ENCODE measurements at places on chromosomes 7 and 10.

DNA sequence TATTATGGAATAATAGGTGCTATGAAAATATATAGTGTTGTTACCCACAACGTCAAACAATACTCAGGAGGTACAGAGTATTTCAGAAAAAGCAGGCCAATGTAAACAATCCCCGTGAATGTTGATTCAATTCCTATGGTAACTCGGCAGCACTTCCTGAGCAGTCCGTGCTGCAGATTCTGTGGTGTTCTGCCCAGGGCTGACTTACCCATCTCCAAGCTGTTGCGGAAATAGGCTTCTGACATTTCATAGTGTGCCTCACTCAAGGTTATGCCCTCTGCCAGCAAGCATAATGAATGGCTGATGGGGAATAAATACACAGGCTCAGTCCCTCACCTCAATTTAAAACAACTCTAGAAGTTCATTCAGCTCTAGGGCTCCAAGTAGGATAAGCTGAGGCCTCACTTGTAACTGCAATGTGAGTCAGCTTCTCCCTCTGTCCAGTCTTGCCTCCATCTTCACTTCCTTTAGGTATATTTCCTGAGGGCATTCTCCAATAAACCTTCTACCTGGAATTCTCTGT is 177.6 kb downstream of the GNAI1 start:
- no peak for DNase-seq

DNA sequence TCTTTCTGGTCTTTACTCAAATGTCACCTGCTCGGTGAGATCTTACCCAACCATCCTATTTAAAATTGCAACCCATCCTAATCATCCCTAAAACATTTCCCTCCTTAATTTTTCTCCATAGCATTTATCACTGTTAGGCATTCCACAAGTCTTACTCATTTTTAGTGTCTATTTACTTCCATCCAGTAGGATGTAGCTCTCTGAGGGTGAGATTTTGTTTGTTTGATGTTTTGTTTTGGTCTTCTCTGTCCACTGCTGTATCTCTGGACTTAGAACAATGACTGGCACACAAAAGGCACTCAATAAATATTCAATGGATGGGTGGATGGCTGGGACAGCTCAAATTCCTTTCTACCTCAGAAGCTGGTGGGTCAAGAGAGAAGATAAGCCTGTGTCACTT is 15.8 kb upstream of the DUSP5 start:
- no peak for DNase-seq

DNA sequence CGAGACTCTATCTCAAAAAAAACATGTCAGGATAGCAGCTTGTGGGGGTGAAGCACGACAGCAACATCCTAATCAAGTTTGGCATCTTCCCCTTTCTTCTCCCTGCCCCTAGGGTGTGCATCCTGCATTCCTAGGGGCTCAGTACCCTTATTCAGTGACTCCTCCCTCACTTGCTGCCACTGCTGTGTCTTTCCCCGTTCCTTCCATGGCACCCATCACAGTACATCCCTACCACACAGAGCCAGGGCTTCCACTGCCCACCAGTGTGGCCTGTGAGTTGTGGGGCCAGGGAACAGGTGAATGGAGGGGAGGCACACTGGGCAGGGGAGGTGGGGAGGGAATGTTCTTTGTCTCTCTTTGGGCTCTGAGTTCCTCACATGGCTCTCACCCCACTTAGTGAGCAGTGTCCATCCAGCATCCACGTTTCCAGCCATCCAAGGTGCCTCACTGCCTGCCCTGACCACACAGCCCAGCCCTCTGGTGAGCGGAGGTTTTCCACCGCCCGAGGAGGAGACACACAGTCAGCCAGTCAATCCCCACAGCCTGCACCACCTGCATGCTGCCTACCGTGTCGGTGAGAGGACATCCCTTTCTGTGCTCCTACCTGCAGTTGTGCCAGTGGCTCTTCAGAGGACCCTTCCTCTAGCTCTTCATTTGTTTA is 11.4 kb downstream of the NDST2 start:
- DNase-seq, result no peak

GRCh38 chr10:23111517-23112286 is 16.3 kb downstream of the MSRB2 start:
- DNase-seq, result no peak

DNA sequence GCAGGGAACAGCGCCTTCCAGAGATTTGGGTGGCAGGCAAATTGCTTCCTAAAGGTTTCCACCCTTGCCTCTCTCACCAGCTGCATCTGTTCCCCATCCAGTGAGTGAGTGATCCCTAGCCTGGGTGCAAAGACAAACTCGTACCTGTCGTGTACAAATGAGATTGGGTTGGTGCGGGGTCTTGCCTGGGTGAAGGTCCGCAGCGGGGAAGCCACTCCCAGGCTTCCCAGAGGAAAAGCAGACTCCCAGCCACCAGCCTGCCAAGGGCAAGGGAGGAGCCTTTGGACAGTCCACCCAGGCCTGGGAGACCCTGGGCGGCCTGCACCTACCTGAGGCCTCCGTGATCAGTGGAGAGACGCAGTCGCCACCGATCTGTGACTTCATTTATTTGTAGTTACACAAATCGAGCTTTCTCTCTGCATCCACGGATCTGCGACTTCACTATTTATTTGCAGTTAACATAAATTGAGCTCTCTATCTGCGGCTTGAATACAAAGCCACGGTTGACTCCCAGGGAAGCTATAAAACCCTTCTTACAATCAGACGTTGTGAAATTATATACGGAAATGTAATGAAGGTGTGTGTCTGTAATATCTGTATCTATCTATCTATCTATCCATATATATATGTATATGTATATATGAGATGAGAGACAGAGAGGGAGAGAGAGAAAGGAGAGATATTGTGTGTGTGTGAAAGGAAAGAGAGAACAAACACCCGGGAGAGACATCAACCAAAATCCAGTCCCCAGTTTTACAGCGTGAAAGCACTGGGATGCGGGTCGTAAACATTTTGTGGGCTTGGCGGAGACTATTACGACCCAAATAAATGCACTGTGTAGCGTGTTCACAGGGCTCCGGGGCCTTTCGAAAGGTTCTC is 3.0 kb upstream of the HOXA7 start:
- no peak for DNase-seq

- no peak for DNase-seq
Observed at GRCh38 chr10:25704622-25705021, 229.4 kb upstream of the MYO3A start.

- no peak for DNase-seq
Observed at GRCh38 chr7:77244222-77244934, 44.8 kb upstream of the FGL2 start.

DNA sequence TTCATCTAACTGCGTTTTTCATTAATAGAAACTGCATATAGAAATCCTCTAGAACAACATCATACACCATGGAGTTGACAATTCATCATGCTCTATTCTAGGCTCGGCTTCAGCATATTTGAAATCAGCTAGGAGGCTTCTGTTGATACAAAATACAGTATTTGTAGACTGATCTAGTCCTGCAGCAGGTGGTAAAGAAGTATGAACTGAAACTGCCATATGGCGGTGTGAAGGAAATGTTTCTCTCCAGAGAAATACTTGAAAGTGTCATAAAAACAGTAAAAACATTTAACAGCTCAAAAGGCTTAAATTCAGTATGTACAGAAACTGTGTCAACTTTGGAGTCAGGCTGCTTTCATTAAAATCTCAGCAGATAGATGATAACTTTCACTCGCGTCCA is 32.0 kb upstream of the MYO3A start:
- DNase-seq, result no peak
